Mucosa of descending colon (tissue), 3 donors: ENCODE measurements at places on chromosomes 3 and 15. TPM values are rescaled to one million over a fixed set of nuclear protein-coding genes. Genes with fewer than 3 reads are reported as not detected.

The DTWD1 gene
- 19.4 TPM for total RNA-seq

The GPR171 gene
- total RNA-seq: 1.4 TPM

The SHF gene
- total RNA-seq: 5.4 TPM

The COL7A1 gene
- total RNA-seq: 2.8 TPM

- no peak for DNase-seq
Measured at GRCh38 chr3:197427021-197427420, 128.6 kb upstream of the DLG1 start.

DNA sequence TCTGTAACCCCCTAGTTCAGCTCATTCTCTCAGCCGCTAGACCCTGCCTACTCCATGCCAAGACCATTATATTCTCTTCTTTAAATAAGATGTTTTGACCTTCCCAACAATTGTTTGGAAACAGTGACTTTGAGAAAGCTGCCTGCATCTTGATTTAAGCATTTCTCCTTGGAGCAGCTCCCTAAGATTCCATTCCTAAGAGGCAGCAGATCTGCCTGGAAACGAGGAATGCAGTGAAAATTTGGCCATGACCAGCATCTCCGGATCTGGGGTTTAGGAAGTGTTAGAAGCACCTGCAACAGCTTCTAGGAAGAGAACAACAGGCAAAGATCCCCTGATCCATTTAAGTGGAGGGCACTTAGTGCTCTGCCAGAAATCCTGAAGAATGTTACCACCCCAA is 235.7 kb downstream of the NTRK3 start:
- no peak for DNase-seq

DNA sequence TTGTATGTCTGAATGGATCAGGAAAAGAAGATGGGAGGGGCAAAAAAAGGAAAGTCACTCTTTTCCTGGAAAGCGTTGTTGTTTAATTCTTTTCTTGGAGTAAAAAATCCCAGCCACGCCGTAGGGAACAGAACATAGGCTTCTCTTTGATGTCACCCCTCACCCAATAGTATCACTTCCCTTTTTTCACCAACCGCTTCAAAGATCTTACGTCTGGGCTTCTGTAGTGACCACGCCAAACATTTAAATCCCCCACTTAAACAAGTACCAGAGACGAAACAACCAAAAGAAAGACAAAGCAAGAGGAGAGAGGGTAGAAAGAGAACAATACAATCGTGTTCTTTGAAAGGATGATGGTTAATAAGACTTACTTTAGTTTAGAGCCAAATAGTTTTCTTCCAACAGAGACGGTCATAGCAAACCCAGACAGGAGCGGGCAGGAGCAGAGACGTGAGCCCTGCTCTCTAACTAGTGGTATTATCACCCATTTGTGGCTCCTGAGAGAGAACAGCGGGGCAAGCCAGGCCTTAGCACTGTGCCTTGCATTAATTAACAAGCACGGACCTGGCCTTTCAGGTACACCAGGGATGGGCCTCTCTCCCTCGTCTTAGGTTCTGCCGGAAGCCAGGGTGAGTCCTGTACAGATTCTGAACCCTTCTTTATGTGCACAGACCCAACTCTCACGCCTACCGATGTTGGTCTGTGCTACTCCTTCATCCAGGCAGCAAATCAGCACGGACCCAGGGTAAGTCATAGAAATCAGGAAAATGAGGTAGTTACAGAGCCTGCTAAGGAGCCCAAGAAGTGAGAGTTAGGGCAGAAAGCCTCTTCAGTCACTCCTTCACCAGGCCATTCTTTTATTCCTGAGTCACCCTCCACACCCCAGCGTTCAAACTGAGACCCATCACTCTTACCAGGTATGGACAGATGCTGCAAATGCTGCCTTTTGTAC is 28.2 kb upstream of the BCL6 start:
- DNase-seq: no peak

- DNase-seq: no peak
Measured at GRCh38 chr3:58697561-58697960, 31.0 kb upstream of the FAM3D start.

DNA sequence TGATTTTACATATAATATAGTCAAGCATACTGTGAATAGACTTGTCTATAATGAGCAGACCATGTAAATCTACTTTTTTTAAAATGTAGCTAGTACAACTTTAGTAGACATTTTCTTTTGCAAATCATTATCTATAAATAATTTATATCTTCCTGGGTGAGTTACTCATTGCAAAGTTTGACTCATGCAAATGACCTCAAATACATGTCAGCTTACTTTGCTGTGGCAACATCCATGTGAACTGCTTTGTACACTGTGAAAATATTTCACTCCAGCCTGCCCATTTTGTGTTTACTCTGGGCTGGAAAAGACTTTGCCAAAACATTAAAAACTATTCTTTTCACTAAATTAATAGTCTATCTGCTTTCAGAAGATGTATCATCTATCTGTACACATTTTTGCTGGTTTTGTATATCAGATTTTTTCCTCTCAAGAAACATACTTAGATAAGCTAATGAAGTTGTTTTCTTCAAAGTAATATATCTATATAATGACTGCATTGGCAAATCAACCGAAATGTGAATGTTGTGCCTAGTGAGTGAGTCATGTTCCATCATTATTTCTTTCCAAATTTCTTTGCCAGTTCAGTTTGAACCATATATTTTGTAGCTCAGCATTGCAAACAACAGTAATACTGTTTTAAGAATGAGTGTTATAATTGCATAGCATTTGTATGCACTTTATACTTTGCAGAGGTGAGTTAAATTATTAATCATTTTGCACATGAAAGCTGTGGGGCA is 26.5 kb downstream of the IGSF10 start:
- DNase-seq: no peak

DNA sequence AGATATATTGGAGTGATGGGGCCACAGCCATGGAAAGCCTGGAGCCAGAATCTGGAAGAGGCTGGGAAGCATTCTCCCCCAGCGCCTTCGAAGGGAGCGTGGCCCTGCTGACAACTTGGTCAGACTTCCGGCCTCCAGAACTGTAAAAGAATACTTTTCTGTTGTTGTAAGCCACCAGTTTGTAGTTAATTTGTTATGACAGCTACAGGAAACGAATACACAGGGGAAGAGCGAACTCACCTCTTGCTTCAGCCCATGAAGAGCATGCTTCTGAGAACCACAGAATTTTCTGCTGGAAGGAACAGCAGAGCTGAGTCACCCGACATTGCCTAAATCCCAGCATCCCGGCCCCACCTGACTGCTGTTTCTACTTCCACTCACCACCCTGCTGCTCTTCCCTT is 501.7 kb downstream of the SHQ1 start:
- DNase-seq: no peak
